ENCODE measurements at places on chromosomes 6 and 20.

GRCh38 chr6:36984581-36985416 is 1.2 kb downstream of the MTCH1 start:
- DNase-seq: peak; percentile 30

DNA sequence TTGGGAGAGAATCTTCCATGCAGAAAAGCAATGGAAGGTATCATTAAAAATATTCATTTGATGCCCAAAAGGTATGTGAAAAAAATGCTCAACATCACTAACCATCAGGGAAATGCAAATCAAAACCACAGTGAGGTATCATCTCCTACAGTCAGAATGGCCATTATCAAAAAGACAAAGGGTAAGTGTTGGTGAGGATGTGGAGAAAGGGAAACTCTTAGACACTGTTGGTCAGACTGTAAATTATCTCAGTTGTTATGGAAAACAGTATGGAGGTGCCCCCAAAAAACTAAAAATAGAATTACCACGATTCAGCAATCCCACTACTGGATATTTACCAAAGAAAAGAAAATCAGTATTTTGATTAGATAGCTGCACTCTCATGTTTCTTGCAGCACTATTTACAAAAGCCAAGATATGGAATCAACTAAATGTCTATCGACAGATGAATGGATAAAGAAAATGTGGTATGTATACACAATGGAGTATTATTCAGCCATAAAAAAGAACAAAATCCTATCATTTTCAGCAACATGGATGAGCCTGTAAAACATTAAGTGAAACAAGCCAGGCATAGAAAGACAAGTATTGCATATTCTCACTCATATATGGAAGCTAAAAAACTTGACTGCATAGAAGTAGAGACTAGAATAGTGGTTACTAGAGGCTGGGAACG is 84.0 kb downstream of the DTNBP1 start:
- no peak for DNase-seq

DNA sequence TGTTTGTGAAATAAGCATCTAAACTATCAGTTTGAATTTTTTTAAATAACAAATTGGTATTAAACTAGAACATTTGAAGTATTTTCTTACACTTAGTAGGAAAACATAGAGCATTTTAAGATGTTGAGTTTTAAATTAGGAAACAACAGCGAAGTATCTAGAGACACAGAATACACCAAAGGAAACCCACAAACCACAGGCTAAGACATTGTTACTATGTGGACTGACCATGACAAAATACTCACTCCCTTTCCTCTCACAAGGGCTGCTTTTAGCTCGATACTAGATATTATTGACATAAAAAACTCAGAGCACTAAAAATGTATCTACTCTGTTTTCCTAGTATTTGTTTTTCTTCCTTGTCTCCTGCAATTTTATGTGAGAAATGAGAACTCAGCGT is 266.0 kb upstream of the CITED2 start:
- DNase-seq: no peak

- no peak for DNase-seq
Observed at GRCh38 chr6:136553166-136553787, 3.1 kb upstream of the MAP7 start.

- peak; percentile 46 for DNase-seq
Observed at GRCh38 chr6:14596410-14596809, 478.8 kb downstream of the CD83 start.

Data from HFF-Myc (cell line).